ENCODE measurements at places on chromosomes 4 and X. TPM values are rescaled to one million over a fixed set of nuclear protein-coding genes. Genes with fewer than 3 reads are reported as not detected.

- DNase-seq = no peak
Measured at GRCh38 chrX:7088968-7089615, 58.4 kb upstream of the STS start.

- DNase-seq = no peak
Measured at GRCh38 chr4:152696764-152697261, 17.0 kb upstream of the TMEM154 start.

GRCh38 chrX:10831716-10832502, 211.5 kb upstream of the MID1 start:
- DNase-seq = no peak

DNA sequence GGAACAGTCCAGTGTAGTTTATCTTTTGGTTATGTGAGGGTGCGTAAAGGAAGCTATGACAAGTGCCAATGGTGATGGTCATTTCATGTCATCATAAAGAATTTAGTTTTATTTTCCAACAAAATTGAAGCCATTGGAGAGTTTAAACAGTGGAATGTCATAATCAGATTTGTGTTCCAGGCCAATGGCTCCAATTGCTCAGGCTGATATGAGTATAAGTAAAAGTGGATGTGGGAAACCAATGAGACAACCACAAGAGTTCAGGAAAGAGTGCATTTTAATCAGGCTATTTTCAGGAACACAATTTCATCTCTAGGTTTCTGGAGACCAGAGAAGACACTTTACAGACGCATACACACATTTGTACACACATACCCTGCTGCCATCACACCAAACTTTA, 20.7 kb downstream of the SPANXC start:
- DNase-seq = no peak

TMSB15A gene
- not detected for total RNA-seq

NHS gene
- 7.1 TPM for total RNA-seq

Measured in esophagus muscularis mucosa (tissue), 4 donors.